ENCODE measurements at places on chromosomes 4 and X.

DNA sequence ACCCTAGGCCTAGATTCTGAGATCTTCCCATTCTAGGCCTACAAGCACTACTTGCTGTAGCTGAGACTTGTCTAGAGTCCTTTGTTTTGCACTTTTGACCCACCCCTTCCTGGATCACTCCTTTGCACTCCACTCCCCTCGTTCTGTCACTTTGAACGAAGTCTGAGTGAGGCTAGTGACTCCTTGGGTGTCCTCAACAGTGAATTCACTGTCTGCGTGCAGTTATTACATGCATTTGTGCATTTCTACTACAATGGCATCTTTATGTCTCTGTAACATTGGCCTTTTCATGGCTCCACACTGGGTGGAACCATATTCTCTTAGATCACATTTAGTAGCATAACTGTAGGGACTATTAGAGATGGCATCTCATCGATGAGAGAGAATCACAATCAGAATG, 50.5 kb downstream of the OCRL start:
- no peak for DNase-seq

GRCh38 chrX:42697544-42697943, 80.4 kb downstream of the PPP1R2C start:
- DNase-seq: no peak

GRCh38 chr4:90071289-90072235, 55.6 kb upstream of the CCSER1 start:
- no peak for DNase-seq

- DNase-seq: no peak
These were observed 382.0 kb downstream of the GABRG1 start for GRCh38 chr4:45741897-45742296.

- no peak for DNase-seq
These were observed 76.7 kb upstream of the DRD5 start for GRCh38 chr4:9704551-9705332.

DNA sequence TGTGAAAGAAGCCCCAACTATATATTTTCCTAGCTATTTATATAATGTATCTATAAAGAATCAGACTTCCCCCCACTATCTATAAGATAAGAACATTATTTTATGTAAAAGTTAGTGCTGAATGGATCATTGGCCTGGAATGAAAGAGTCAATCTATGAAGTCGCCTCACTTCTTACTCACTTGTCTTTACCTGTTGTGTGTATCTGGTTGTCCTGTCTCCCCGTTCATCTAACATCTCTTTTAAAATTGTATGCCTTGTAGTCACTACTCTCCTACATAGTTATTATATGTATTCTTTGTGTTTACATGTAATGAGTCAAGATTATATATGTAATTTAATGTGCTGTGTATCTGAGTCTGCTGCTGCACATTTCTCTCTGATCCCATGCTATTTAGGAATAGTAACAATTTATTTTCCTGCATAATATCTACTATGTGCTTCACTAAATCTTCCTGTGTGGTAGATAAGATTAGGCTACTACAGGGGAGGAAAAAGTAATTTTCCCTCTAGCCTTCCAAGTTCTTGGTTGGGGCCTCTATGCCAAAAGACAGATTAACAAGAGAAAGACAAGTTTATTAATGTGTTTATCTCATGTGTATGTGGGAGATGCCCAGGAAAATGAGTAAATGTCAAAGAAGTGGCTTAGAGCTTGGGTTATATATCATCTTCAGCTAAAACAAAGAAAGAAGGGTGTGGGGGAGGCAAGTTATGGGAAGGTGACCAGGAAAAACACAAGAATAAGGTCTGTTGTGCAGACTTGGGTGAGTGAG, 77.6 kb upstream of the FRMPD4 start:
- DNase-seq: no peak

DNA sequence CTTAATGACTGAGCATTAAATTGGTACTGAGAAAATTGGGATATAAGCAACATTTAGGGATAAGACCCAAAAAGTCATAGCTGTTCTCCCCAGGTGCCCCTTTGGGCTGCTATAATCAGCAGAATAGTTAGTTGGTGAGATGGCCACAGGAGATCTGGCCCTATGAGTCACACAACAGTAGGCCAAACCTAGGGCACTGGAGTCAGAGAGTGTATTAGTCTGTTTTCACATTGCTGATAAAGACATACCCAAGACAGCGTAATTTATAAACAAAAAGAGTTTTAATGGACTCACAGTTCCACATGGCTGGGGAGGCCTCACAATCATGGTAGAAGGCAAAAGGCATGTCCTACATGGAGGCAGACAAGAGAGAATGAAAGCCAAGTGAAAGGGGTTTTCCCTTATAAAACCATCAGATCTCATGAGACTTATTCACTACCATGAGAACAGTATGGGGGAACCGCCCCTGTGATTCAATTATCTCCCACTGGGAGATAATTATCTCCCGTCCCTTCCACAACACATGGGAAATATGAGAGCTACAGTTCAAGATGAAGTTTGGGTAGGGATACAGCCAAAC, 338.3 kb upstream of the NR3C2 start:
- DNase-seq: no peak

- DNase-seq: no peak
These were observed at the start of gene RNF175 for GRCh38 chr4:153759407-153760316. Gene RNF175, minus strand, starts transcription at chr4:153760024. Its CDS starts 162 bp downstream, at chr4:153759862.

GRCh38 chr4:89781321-89781720, 55.6 kb downstream of the SNCA start:
- no peak for DNase-seq

DNA sequence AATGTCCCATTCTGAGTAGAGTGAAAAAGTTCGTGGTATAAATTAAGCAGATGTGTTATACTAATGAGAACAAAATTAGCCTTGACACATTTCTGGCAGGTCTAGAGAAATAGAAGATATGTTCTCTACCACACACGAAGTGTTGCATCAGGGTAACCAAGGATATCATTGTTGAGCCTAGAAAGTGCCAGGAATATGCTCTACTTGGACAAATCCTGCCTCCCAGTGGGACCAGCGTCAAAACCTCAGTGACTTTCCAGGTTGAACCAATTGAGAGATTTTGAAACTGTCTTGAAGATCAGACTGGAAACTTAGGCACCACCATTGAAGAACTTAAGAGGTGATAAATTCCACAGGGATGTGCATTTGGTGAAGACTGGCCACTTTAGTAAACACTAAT, 115.9 kb downstream of the HPGD start:
- no peak for DNase-seq

- DNase-seq: no peak
These were observed 7.2 kb upstream of the EFNB1 start for GRCh38 chrX:68821616-68822015.

- DNase-seq: no peak
These were observed 30.4 kb downstream of the STIM2 start for GRCh38 chr4:26891054-26891453.

- DNase-seq: no peak
These were observed 52.4 kb upstream of the FHL1 start for GRCh38 chrX:136094962-136095361.

GRCh38 chr4:73019462-73020047, 50.0 kb downstream of the COX18 start:
- no peak for DNase-seq

GRCh38 chr4:124266721-124267120, 445.8 kb downstream of the ANKRD50 start:
- DNase-seq: no peak

GRCh38 chr4:3323071-3323481, 30.3 kb downstream of the RGS12 start:
- DNase-seq: no peak

Data from stimulated activated CD8-positive, alpha-beta memory T cell treated with anti-CD3 and anti-CD28 coated beads, Interleukin-4, amount 100 ng/mL, for 1 hour (primary cell).